Activated CD4-positive, CD25-positive, alpha-beta regulatory T cell treated with anti-CD3 and anti-CD28 coated beads, Interleukin-2, amount 50 U/mL, for 16 hours (primary cell): ENCODE measurements at places on chromosomes 12 and 14.

GRCh38 chr12:45962553-45963325 is 27.6 kb downstream of the SCAF11 start:
- DNase-seq = no peak

DNA sequence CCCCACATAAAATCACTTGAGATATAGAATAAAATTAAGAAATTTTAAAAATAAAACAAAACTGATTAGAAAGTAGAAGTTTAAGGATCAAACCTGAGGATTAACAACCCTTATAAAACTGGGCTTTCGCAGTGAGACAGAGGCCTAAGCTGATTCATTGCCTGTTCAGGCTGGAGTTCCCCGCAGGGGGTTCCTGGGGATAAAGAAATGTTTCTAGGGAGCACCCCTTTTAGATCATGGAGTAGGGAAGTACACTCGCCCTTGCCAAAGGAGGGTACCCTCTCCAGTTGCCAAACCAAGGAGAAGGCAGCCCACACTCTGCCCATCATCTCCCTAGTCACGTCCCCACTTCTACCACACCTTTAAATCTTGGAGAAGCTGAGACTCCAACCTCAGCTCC is 6.8 kb downstream of the GLIPR1 start:
- no peak for DNase-seq

DNA sequence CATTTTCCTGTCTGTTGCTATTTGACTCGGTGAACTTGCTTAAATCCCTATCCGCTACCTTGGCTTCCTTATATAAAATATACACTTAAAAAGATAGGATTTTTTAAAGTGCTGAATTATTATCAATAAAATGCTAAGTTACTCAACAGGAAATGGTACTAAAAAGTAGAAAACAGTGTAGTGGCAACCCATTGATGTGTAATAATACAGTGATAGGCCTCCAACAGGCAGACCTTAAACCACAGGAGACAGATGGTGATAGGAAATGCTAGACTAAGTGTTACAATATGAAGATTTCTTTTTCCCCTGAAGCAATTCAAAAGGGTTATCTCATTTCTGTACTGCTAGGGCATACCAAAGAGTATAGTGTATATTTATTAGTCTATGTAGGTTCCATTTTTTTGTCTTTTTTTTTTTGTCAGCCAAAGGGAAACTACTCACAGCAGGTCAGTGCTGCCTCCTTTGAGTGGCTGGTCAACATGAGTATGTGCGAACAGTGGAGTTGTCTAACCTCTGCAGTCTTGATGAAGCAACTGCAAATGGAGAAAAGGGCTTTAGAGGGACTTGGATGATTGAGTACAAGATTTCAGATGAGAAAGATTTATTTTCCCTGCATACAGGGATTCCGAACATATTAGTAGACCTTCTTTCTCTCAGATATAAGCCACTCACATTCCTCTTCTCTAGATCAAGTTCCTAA is 183.8 kb downstream of the ACSS3 start:
- DNase-seq = no peak

- no peak for DNase-seq
Observed at GRCh38 chr14:39884091-39884490, 451.9 kb upstream of the FBXO33 start.

DNA sequence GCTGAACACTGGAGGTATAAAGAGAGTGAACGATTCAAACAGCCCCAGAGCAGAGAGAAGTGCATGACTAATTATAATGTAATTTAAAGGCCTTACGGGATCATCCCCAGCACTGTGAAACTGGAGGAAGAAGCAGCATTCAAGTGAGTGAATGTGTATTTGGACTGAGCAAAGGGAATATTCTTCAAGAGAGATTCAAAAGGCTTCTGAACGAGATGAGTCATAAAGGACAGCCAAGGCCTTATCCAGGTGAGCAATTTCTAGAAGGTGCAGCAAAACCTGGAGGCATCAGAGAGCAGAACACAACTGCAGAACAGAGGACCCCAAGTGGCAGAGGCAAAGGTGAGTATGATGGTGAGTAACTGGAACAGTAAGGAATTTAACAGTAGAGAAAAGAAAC is 127.2 kb downstream of the BCAT1 start:
- no peak for DNase-seq
